ENCODE measurements at places on chromosomes 2 and 18. TPM values are rescaled to one million over a fixed set of nuclear protein-coding genes. Genes with fewer than 3 reads are reported as not detected.

SLC9A4 gene
- total RNA-seq, result not detected

DNA sequence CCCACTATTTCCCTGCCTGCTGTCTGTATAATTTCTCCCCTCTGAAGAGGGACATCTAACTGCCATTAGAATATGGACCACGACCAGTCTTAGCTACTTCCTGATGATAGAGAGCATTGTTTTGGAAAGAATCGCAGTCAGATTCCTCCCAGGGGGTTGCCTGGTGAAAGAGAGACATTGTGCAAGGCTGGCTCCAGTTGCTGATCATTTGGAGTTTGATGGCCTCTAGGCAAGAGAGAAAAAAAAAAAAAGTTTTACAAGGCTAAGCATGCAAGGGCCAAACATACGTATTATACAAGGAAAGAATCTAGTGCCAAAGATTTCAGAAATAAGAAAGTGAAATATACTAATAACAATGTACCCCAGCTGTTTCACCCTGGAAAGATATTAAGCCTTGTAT, 182.2 kb downstream of the CMPK2 start:
- H3K4me3 ChIP-seq, result no peak overlapping the region
- no peaks in the 10 kb centered on the region for H3K4me1 ChIP-seq
- H3K27me3 ChIP-seq, result no peaks in the 10 kb centered on the region
- H3K27ac ChIP-seq, result no peak overlapping the region
- no peaks in the 10 kb centered on the region for H3K36me3 ChIP-seq

NPPC gene
- total RNA-seq, result not detected

DNA sequence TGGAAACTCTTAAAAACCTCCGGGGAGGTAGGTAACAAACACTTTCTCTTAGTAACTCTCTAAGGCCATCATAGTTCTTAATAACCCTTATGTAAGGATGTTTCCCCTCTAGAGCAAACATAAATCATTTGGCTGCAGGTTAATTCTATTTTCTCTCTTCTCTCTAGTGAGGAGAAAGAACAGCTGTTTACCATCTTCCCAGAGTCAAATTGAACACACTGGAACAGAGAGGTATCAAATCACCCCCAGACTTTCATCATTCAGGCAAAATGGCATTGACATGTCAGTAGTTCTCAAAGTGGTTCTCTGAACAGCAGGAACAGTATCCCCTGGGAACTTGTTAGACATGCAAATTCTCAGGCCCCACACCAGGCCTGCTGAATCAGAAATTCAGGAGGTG, 240.7 kb downstream of the MEIS1 start:
- H3K36me3 ChIP-seq, result no peaks in the 10 kb centered on the region
- H3K27ac ChIP-seq, result no peak overlapping the region
- H3K27me3 ChIP-seq, result peaks cover 7% of the 10 kb centered on the region

- no peaks in the 10 kb centered on the region for H3K36me3 ChIP-seq
- no peak for DNase-seq
- no peak overlapping the region for H3K4me3 ChIP-seq
Observed at GRCh38 chr2:132736059-132736458, 66.1 kb upstream of the LYPD1 start.
